ENCODE measurements at places on chromosomes 5 and 9.

DNA sequence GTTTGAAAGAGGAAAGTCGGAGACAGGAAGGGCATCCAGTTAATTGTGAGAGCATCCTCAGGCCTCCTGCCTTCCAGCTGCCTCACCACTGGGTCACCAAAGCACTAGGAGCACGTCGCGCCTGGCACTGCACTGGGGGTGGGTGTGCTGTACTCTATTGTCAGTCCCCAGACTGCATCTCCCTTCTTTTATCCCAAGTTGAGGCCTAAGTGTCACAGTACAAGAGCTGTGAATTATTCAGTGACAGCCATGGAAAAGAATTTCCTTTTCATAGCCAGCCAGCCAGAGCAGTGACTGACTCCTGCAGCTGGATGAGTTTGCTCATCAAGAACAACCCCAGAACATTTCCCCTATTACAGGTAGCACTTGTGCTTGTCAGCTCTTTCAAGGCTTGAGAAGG is 16.3 kb downstream of the CLTA start:
- DNase-seq, result no peak

- DNase-seq, result no peak
Measured at GRCh38 chr9:72207278-72207677, 58.0 kb downstream of the GDA start.

GRCh38 chr5:73883646-73884045 is 257.6 kb downstream of the ARHGEF28 start:
- DNase-seq, result no peak

DNA sequence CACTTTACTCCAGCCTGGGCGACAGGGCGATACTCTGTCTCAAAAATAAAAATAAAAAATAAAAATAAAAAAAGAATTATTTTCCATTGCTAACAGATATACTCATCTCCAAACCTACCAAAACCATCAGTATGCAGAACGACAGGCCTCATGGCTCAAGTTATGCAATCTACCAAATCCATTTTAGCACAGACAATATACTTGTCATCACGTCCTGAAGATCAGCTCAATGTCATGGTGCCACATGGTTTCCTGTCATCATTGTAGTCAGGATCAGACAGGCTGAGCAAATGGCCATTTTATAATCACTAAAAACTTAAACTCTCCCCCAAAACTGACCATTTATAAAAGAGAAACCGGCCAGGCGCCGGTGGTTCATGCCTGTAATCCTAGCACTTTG is 69.1 kb downstream of the HABP4 start:
- no peak for DNase-seq

DNA sequence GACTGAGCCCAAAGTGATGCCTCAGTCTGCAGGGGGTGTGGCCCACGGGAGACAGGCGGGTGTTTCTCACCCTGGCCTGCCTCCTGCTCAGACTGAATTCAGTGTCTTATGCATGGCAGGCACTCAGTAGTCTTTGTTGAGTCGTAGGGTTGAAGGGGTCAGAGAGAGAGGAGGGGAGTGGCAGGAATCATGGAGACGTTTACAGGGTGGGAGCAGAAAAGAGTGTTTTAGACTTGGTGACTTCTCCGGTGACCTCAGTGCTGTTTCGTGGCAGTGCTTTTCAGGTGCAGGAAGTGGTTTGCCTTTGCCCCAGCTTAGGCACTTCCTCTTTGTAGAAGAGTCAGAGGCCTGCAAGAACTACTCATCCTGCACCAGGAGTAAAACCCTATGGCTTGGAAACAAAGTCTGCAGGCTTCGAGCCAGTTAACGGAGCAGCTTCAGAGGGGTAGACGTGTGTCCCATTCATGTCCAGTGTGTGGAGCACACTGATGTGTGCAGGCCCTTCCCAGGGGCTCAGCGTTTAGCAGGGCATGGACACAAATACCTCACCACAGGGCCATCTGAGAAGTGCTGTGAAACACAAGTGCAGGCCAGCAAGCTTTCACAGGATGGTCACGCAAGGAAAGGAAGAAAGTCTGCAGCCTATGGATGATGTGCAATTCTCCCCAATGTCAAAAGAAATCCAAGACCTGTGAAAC is 24.5 kb upstream of the SEMA4D start:
- no peak for DNase-seq

GRCh38 chr5:117393125-117393524 is 818.5 kb upstream of the SEMA6A start:
- no peak for DNase-seq

DNA sequence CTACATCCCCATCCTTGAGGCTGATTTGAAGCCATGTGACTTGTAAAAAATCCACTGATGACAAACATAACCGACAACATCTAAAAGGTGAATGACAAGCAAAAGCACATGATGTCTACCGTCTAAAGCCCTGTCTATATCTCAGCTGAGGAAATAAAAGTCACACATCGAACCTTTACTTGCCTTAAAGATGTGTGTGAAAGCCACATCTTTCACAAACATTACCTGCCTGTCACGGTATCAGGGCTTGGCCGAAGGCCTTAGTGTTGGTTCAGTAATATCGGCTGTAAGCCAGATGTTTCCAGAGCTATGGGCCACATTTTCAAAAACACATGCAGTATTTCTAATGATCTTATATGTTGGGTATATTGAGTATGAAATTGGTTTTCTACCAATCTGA is 125.8 kb downstream of the EFNA5 start:
- no peak for DNase-seq

DNA sequence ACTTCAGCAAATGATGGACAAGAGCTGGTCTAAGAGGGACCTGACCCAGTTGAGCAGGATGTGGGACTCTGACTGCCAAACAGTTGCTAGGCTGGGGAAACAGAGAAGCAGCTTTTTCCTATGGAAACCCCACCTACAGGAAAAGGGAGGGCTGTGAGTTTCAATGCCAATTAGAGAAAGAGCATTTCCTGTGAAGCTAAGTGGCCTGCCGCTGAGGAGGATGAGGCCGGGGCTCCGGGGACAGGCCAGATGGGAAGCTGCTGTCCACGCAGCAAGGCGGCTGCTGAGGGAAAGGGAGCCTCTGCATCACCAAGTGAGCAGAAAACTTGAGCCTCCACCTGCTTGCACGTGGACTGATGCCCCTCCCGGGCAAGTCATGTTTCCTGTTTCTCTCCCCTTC is at the start of gene PCDH12:
Gene PCDH12 (minus strand): TSS at position 90 of the 400 bp plus-strand sequence. CDS start 351 bp downstream, outside the sequence.
- DNase-seq, result peak; percentile 56

- DNase-seq, result no peak
Measured at GRCh38 chr5:135225856-135226560, 173.0 kb downstream of the MACROH2A1 start.

DNA sequence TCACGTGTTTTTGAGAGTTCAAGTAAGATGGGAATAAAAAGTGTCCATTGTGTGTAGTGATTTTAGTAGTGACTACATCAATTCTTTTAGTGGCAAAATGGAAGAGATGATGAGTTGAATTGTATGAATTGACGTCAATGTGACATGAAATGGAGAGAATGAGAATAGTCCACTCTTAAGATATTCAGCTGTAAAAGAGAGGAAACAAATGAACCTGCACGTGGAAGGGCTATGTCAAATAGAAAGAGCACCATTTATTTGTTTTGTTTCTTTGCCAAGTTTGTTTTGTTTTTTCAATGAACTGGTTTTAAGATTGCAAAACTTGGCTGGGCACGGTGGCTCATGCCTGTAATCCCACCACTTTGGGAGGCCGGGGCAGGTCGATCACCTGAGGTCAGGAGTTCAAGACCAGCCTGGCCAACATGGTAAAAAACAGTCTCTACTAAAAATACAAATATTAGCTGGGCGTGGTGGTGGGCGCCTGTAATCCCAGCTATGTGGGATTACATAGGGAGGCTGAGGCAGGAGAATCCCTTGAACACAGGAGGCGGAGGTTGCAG is 453.8 kb downstream of the TAF11L14 start:
- no peak for DNase-seq

DNA sequence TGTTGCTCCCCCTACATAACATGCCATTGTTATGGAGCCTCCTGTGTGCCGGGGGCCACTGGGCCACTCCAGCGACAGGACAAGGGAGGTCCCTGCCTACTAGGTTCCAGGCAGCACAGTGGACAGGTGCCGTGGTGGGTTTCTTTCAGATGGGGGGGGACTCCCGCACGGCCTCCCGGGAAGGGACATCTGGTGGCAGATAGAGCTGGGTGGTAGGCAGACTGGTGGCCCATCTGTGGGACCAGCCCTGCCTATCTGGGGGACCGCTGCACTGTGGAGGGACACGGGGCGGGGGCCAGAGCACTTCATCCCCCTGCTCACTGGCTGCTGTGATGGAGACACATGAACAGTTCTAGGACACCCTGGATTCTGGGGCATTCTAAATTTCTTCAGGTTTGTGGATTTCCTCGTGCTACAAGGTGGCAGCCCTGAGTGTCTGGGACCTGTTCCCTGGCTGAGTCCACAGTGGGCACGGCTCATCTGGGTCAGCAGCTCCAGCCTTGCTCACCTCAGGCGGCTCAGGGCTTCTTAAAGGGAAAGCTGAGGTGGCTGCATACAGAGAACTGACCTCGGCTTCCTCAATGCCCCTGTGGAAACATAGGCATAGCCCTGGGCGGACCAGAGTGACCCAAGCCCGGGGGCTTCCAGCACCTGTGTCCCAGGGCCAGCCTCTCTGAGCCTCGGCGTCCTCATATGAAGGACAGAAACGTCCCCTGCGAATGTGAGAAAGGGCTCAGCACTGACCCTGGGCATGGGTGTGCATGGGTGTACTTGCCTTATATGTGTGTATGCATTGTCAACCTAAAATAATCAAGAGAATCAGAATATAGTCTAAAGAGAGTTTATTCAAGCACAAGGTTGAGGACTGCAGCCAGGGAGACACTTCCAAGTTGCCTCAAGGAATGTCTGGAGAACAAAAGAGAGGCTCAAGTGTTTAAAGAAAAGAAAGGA is 22.5 kb downstream of the FGD3 start:
- DNase-seq, result no peak

- no peak for DNase-seq
Measured at GRCh38 chr5:131262953-131263541, 806 bp upstream of the CDC42SE2 start.

DNA sequence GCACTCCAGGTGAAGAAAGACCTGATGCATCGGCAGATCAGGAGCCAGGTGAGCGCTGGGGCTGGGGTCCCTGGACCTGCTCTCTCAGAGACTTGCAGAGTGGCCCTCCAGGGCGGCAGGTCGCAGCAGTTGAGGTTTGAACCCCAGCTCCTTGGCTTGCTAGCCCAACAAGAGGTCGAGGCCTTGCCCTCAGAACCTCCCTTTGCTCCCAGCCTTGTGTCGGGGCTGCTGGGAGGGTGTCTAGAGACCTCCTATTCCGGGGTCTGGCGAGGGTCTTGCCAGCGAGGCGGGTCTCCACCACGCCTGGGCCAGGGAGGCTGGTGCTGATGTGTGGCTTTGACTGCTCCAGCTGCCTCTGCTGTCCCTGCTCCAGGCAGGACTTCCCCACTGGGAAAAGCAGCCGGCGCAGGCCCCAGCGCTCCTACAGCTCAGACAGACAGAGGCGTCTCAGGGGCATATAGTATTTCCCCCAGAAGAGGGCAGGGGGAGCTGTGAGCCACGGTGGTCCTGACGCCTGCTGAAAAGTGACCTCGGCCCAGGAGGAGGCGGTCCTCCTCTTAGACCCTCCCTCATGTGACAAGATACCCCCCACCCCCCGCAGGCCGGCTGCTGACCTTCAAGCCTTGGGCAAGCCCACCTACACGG is 38.3 kb downstream of the LRSAM1 start:
- DNase-seq, result no peak

DNA sequence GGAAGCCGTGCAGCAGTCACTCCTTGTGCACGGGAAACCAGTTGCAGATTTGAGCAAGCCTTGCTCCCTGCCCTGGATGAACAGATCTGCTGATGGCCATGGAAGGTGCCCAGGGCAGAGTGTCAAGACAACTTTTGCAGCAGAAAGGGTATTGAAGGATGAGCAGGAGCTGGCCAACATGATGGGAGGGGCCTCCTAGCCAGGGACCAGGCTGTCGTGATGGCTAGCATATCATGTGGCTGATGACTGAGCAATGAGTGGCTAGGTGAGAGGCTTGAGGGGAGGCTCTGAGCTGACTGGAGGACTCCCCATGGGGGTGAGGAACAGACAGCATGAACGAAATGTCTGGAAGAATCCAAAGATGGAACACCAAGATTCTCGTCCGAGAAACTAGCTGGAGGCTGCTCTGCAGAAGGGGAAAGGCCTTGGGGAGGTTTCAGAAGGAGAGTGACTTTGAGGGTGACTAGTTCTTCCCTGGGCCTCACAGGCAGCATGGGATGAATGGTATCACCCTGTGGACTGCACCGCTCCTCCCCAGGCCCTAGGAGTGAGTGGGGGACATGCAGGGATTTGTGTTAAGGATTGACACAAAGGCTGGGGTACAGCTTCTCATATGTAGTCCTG is 18.5 kb downstream of the PPARGC1B start:
- DNase-seq, result no peak

DNA sequence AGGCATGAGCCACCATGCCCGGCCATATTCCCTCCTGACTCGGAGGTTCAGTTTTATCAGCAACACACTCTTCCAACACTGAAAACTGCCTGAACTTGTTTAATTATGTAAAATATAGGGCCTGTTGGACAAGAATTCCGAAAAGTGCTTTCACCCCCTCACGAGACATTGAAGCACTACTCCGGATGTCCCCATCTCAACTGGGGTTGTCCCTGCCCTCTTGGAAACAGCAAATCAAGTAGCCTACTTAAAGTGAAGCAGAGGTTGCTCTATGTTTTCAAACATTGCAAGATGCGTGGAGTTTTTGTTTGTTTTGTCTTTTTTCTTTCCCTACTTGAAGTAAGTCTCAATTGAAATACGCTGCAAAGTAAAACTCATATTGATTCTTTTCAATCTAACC is 7.6 kb downstream of the PTGER4 start:
- no peak for DNase-seq

- no peak for DNase-seq
Measured at GRCh38 chr9:91746904-91747303, 203.1 kb downstream of the ROR2 start.

- DNase-seq, result no peak
Measured at GRCh38 chr5:121151534-121151933, 687.4 kb downstream of the PRR16 start.

GRCh38 chr9:86282979-86283535 is 719 bp upstream of the ISCA1 start:
- DNase-seq, result peak; percentile 21

DNA sequence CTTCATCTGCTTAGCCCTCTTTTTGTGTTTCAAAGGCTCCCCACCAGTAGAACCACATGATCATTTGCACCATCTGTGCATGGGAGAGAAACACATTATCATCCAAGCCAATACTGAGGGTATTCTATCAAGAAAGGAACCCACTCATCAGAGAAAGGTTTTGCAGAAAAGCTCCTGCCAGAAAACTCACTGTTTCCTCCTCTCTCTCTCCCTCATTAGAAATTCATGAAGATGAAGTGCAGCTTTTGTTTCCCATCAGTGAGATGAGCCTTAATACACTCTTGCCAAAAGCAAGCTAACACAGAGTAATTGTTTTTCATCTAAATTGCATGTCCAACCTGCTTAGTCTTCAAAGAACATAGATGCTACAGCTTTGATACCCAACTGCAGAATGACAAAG is 142.4 kb upstream of the GRAMD2B start:
- no peak for DNase-seq

- no peak for DNase-seq
Measured at GRCh38 chr5:161546095-161546469, 443 bp downstream of the GABRB2 start.

- no peak for DNase-seq
Measured at GRCh38 chr5:31047621-31048020, 145.9 kb upstream of the CDH6 start.

- no peak for DNase-seq
Measured at GRCh38 chr5:142263346-142263745, 61.5 kb downstream of the SPRY4 start.

GRCh38 chr9:110659891-110660541 is 8.6 kb upstream of the MUSK start:
- no peak for DNase-seq

- no peak for DNase-seq
Measured at GRCh38 chr5:132496631-132497487, 6.3 kb upstream of the IRF1 start.

GRCh38 chr9:2722715-2723114 is 5.4 kb downstream of the KCNV2 start:
- no peak for DNase-seq
